ENCODE measurements at places on chromosomes 16 and 17.
A peak's percentile ranks its signal among the peaks of the same experiment; 100 is the strongest.

DNA sequence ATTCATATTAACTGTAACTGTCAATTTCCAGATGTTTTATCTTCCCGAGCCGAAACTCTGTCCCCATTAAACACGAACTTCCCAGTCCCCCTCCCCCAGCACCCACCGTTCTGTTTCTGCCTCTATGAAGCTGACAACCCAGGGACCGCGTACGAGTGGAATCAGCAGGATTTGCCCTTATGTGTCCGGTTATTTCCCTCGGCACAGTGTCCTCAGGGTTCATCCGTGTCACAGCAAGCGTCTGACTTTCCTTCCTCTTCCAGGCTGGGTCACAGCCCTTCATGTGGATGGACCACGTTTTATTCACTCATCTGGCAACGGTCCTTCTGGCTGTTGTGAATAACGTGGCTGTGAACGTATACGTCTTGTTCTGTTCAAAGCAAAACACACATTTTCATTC is 31.3 kb downstream of the METRNL start:
- no peak for DNase-seq

DNA sequence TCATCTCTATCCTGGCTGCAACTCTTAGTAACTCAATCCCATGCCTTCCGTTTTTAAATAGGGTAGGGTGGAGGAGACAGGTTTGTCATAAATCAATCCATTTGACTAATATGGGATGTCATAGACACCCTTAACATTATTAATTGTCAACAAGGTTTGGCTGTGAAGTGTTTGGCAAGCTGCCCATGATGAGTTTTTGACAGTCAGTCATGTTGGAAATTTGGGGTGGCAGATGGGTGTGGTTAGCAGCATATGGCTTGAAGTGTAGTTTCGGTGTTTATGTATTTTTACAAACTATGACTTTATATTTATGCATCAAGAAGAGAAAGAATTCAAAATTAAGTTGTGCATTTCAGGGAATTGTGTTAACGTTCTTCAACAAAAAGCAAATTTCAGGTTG is 221.8 kb upstream of the CDH5 start:
- no peak for DNase-seq

- peak; percentile 17 for DNase-seq
Observed at GRCh38 chr17:39138431-39139160, 12.8 kb downstream of the PLXDC1 start.

DNA sequence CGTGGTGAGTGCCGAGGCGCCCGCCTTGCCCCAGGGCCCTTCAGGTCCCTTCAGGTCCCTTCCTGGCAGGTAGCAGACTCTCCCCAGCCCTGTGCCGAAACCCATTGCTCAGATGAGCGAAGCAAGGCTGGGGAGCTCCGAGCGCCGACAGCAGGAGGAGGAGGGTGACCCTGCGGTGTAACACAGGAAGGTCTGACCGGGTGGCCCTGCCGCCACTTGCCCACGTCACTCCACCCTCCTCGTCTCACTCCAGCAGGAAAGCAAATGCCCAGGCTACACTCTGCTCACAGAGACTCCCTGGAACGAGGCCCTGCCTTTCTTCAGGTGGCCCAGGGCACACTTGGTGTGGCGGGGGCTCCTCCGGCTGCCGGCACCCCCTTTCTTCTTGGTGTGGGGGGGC is 57.2 kb downstream of the ACTG1 start:
- DNase-seq = no peak

- DNase-seq = no peak
Observed at GRCh38 chr17:20284022-20284421, 183.3 kb downstream of the LGALS9B start.

- DNase-seq = no peak
Observed at GRCh38 chr16:12703935-12704334, 99.8 kb downstream of the CPPED1 start.

DNA sequence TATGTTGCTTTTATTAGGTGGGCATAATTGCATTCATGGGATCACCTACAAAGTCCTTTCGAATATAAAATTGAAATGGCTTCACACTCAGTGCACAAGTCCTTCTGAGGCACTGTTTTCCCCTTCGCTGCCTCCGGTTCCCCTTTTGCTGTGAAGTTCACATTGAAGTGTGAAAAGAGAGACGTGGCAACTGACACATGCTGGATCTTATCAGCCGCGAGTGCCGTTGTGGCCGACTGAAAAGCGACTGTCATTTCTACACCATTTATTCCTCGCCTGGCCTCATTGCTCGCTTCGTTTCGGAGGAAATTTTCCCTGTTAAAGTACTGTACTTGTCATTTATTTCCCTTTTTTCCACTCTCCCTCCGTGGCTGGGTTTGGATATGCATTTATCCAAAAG is 423.5 kb downstream of the MAF start:
- no peak for DNase-seq

DNA sequence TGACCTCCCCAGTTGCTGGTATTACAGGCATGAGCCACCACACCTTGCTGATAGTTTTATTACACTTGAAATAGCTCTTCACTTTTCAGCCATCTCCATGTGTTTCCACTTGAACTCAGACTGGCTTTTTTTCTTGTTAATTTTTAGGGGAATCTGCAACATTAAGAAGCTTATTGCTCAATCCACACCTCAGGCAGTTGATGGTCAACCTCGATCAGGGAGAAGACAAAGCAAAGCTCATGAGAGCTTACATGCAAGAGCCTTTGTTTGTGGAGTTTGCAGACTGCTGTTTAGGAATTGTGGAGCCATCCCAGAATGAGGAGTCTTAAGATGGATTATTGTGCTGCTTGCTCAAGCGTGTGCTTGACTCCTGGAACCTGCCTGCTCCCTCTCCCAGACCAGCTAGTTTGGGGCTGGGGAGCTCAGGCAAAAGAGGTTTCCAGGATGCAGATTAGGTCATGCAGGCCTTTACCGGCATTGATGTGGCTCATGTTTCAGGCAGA is 8.6 kb downstream of the ZNHIT3 start:
- no peak for DNase-seq
